HFF-Myc (cell line): ENCODE measurements at places on chromosomes 3 and 15.
A peak's percentile ranks its signal among the peaks of the same experiment; 100 is the strongest.

DNA sequence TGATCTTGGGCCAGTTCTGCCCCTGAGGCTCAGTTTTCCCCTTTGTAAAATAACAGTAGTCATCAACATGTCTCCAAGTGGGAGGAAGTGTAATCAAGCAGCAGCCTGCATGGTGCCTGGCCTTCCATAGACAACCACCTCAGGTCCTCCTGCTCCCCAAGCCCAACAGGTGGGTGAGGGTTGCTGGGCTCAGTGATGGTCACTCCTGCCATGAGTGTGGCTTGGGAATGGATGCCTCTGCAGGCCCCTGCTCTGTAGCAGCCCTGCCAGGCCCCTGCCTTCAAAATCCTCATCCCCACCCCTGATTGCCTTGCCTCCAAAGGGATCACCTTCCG is 59.1 kb upstream of the SLC6A1 start:
- DNase-seq, result no peak

- DNase-seq, result no peak
Observed at GRCh38 chr3:38952721-38953120, 99.0 kb downstream of the SCN11A start.

GRCh38 chr15:68560501-68561113 is 18.2 kb upstream of the CORO2B start:
- no peak for DNase-seq

DNA sequence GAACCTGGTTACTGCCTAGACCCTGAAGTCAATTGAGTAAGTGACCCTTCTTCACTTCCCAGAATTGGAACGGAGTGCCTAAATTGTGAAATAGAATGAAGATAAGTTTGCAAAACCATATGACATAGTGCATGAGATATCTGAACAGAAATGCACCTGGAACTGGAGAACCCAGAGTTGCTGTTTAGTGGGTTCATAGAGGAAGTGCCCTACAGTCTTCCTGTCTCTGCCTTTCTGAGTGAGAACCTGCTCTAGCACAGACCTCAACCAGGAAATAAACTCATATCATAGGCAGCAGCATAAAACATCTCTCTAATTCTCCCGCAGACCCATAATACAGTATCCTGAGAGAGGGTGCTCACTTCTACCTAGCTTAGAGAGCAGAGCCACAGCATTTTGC is 82.9 kb downstream of the EOMES start:
- no peak for DNase-seq

DNA sequence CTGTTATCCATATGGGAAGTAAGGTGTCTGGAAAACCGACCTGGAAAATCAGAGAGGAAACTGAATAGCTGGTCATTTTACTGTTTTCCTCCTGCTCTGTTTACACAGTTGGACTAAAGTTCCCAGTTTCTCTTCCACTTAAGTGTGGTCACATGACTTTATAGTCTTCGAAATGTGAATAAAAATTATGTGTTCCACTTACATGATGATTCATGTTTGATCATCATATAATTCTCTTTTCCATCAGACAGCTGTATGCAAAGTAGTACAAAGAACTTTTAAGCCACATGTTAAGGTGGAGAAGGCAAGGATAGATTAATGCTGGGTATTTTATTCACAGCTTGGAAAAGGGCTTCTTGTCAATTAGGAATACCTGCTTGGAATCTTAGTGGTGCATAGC is 525.5 kb upstream of the BCHE start:
- no peak for DNase-seq

- no peak for DNase-seq
Observed at GRCh38 chr3:10770981-10771380, 45.0 kb upstream of the SLC6A11 start.

GRCh38 chr3:58573640-58574039 is 3.6 kb downstream of the FAM107A start:
- peak; percentile 43 for DNase-seq

GRCh38 chr3:61627768-61628185 is 66.4 kb downstream of the PTPRG start:
- DNase-seq, result peak; percentile 81

DNA sequence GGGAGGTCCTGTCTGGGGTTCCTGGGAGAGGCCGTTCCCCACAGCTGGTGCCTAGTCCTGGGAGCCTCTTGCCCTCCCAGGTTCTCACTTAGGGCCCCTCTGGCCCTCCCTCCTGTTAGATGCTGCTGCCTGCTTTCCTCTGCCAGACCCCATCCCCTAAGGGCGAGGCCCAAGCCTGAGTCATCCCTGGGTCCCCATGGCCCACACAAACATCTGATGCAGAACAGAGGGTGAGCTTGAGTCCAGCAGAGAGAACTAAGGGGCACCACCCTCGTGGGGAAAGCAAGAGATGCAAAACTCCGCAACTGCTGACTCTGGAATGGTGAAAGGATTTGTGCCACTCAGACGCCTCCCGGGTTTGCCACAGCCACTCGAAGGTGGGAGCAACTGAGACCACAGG is 58.8 kb upstream of the TRPM1 start:
- DNase-seq, result no peak

- peak; percentile 98 for DNase-seq
Observed at GRCh38 chr3:159829539-159830227, 159.0 kb upstream of the IL12A start.

- DNase-seq, result no peak
Observed at GRCh38 chr3:33269385-33269784, 7.9 kb upstream of the FBXL2 start.

DNA sequence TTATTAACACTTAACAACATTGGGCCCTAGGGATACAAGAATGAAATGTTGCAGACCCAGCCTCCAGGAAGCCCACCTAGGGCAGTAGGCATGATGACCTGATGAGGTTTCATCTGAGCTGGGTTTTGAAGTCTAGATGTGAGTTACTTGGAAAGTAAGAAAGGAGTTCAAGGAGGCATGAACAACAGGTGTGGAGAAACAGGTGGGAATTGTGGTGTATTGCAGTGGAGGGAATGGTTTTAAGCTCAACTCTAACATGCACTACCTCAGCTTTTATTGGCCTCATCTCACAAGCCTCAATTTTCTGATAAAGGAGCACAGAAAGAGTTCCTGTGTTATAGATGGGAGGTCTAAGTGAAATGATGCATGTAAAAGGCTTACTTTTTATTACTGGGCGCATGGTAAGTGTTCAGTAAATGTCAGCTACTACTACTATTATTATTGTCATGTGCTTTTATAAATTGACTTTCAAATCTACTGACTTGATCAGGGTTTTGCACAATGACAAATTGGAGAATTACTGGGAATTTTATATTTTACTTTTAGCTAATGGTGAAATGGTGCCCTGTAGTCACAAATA is 19.3 kb downstream of the SCAANT1 start:
- DNase-seq, result no peak

- no peak for DNase-seq
Observed at GRCh38 chr15:64110950-64111678, 15.3 kb downstream of the SNX1 start.

- no peak for DNase-seq
Observed at GRCh38 chr15:82804575-82804949, 1.3 kb downstream of the FSD2 start.

DNA sequence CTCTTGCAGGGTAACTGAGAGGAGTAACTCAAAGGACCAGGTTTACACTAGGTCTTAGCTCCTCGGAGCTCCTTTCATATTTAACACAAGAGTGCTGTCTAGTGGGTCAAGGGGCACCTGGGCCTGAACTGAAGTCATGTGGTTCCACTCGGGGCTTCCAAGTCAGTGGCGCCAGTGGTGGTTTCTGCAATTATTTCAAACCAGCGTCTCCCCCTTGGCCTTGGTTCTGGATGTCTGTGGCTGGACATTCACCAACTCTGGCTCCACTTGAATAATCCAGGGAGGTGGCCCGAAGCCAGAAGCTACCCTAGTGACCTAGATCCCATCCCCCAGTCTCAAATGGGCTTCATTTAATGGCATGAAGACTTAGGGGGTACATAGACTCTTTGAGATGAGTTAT is 144.3 kb upstream of the ADAMTS9 start:
- no peak for DNase-seq

DNA sequence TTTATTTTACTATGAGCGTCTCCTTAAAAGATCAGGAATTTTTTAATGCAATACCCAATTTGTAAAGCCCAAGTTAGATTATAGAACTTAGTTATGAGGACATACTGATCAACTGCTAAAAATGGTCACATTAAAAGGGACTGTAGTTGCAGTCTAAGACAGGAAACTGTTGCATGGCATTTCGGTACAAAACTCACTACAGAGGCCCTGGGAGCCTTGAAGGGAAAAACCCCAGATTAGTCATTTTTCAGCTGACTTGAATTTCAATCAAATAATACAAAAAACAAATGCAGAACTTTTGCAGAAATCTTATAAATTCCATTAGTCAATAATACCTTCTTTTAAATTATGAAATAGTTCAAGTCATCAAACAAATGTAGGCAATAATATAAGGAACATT is 6.9 kb upstream of the PTX3 start:
- no peak for DNase-seq

- DNase-seq, result no peak
Observed at GRCh38 chr15:69766156-69766555, 313.5 kb downstream of the RPLP1 start.

DNA sequence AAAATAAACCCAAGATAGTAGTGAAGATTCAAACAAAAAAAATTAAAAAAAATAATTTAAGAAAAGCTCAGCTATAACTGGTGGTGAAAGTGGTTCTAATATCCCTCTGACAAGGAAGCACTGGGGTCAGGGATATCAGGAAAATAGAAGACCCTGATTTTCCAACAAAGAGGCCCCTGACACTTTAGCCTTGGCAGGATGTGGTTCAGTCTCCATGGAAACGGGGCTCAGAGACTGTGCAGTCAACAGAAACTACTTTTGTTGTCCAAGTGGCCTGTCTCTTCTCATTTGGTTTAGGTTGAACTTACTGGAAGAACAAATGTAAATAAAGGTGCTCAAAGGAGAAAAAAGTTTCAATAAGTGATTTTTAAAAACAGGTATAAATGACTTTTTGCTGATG is 27.2 kb downstream of the INTS14 start:
- peak; percentile 56 for DNase-seq

DNA sequence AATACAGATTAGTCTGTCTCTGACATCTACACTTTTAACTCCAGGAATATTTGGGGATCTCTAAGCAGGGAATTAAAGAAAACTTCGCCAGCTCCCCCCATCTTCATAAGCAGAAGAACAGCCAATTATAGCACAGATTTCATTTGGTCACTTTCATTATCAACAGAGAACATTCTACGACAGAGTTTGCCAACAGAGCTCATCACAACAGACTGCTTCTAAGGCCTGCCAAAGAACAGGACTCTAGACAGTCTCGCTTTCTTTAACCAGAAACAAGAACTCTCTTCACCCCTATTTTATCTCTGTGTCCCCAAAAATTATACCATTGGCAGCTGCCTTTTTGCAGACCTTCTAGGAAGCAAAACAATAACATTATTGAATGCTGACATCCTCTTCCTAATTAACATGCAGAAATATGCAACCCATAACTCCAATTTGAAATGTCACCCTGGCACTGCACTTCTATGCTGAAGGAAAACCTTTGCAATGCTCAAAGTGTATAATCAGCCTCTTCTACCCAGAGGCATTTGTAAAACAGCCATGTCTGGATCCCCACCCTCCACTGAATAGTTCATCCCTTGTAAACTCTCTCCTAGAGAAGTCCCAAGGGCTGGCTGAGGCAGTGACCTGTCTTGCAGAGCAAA is 552.8 kb downstream of the MAGI1 start:
- DNase-seq, result no peak

DNA sequence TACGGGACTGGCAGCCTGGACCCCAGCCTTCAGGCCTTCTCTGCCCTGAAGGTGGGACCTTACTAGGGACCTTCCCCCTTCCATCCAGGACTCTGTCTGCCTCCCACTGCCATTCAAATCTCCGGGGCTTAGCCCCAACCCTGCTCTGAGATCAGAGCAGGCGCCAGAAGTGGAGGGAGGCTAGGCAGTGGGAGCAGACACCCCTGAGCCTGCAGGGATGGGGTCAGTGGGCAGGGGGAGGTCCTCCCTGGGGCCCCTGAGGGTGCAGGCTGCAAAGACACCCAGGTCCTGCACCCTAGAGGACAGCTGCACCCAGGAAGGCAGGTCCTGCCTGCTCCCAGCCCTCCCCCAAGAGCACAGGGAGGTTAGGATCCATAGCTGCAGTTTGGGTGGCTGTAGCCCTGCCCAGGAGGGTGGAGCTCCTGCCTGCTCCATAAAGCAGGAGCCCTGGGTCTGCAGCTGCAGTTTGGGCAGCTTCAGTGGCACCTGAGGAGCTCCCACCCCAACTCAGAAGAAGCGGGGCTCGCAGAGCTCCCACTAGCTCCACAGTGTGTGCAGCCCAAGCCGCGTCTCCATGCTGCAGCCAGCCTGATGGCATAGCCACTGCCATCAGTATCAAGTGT is 8.1 kb upstream of the POC1A start:
- no peak for DNase-seq

DNA sequence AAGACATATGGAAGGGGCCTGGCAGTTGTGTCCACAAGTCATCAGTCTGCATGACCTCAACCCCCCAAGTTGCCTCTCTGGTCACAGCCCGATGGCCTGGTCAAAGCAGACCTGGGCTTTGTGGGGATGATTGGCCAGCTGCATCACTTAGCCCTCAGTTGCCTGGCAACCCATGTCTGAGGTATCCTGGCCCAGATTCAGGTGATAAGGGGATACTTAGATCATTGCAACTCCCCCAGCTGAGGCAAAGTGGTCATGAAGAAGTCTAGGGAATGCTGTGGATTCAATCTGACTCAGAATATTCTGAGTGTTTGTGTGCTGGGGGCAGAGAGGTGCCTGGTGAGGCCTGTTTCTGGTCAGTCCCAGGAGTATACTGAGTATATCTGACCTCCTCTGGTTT is 5.0 kb downstream of the GPR156 start:
- DNase-seq, result no peak

DNA sequence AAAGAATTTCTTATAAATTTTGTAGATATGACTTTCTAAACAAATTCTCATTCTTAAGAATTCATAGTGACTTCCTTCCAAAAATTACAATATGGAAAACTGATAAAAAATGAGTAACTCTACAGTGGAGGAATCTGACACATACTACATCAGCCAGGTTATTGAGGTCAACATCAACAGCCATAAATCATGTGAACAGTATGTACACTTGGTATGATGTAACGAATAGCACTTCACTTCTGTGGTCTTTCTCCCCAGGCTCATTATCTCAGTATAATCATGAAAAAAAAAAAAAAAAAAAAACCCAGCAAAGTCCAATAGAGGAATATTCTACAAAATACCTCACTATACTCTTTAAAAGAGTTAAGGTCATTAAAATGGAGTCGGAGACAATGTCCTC is 111.2 kb upstream of the SUCLG2 start:
- DNase-seq, result no peak

DNA sequence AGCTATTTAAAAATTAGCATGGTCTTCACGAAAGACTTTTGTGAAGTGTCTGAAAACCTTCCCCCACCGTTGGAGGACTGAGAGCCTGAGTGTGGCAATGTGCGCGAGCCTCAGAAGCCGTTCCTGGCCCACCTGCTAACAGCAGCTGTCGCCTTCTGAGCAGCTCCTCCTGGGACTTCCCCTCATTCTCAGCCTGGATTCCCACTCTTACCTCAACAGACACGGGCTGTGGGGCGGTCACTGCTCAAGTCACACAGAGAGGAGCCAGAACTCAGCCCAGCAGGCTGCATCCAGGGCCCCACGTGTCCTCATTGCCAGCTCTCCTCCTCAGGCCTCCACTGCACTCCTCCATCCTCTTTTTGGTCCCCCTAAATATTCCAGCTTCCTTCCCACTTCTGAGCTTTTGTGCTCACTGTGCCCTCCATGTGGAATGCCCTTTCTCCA is 7.8 kb downstream of the DNASE1L3 start:
- no peak for DNase-seq
